ENCODE measurements at places on chromosomes 6 and 20.
A peak's percentile ranks its signal among the peaks of the same experiment; 100 is the strongest.

- DNase-seq = no peak
Observed at GRCh38 chr6:168123165-168123911, 44.3 kb upstream of the FRMD1 start.

- no peak for DNase-seq
Observed at GRCh38 chr6:10138917-10139316, 276.0 kb downstream of the TFAP2A start.

GRCh38 chr6:42251911-42252637, 34.4 kb upstream of the MRPS10 start:
- peak; percentile 35 for DNase-seq

DNA sequence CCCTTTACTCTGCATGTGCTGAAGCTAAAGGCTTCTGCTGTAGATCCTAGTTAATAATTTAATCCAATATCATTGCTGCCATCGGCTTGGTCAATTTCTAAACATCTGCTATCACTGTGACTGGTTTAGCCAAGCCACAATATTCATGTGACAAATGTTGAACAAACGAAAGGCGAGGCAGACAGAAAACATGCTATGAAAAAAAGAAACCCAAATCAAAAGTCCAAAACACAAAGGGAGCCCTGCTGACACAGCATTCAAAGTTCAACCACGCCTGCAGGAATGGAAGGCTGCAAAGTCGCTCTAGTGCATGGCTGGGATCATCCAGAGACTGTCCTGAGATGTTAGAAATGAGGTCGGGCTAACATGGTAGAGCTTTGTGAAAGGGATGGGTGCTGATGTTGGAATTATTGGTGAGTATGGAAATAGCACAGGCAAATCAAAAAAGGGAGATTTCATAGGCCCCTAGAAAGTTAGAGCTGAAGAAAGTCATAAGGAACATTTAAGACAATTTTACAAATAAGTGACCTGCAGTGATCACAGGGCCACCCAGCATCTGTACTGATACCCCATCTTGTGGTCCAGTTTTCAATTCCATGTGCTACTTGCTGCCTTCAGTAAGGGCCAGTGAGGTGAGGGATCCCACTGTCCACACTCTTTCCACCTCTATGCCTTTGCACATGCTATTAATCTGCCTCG, 8.8 kb upstream of the NHSL1 start:
- DNase-seq = no peak

- DNase-seq = no peak
Observed at GRCh38 chr6:708237-708598, 15.3 kb upstream of the EXOC2 start.

GRCh38 chr20:25084626-25085187, 2.8 kb upstream of the VSX1 start:
- DNase-seq = no peak

DNA sequence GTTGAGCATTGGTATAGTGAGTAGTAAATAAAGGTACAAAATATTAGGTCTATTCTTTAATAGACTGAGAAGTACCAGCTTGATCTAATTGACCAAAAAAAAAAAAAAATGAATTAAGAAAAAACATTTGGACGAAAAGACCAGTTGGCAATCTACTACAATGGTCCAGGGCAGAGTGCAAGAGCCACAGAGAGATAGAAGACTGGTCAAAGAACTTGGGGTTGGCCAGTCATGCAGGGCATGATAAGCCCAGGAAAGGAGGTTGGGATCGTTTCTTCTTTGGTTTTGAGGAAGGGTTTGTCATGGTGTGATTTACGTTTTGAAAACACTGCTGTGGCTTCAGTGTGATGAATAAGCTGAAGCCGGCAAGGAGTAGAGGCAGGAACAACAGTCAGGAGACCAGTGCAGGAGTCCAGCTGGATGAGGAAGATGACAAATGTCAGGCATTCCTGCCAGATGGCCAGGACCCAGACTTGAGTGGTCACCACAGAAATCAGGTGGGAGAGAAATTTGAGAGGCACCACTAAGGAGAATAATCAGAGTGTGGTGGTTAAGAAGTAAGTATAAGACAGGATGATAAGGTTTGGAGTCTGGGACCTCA, 14.0 kb downstream of the SMLR1 start:
- no peak for DNase-seq

GRCh38 chr20:5741089-5741488, 9.1 kb upstream of the SHLD1 start:
- DNase-seq = no peak

- no peak for DNase-seq
Observed at GRCh38 chr20:6784210-6784631, 16.7 kb downstream of the BMP2 start.

DNA sequence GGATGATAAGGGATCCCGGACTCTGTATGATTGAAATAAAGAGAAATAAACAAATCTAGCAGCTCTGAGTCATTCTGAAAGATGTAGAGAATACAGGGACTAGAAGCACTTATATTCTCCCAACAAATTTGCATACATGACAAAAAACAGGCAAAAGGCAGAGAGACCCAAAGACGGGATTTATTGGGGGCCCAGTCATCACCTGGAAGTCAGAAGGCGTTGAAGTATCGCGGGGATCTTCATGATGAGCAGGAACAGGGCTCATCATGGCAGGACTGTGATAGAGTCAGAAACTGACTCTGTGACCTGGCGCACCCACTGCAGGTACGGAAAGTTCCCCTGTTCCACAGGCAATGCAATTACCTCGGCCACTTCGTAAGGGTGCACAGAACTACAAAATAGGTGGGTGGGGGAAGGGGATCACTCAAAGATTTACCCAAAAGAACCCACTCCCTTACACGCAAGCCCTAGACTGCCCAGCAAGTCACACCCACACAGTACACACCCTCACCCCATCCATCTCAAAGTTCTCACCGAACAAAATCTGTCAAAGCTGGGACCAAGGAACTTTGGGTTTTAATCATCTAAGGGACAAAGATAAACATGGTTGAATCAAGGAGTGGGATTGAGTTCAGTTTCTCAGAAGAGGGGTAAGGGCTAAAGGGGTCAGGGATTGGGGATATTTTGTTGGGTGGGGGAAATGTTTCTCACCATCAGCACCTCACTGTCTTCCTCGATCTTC, 1.4 kb downstream of the CUTA start:
- DNase-seq = no peak

GRCh38 chr20:25066386-25066785, 8.4 kb upstream of the ACSS1 start:
- no peak for DNase-seq

DNA sequence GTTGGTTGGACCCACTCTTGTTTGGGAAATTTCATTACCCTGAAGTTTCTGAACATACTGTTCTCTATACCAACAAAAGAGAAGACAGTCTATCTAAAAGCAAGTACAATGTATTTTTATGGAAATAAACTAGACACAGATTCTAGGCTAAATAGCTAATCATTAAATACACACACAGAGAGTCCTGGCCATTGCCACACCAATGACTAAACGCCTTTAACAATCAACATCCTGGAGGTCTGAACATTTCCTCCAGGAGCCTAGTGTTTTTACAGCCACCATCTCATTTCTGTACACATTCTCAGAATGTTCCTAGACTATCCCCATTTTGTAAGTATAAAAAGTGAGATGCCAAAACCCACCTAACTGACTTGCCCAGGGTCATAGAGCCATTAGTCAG, 141.6 kb upstream of the RREB1 start:
- no peak for DNase-seq

DNA sequence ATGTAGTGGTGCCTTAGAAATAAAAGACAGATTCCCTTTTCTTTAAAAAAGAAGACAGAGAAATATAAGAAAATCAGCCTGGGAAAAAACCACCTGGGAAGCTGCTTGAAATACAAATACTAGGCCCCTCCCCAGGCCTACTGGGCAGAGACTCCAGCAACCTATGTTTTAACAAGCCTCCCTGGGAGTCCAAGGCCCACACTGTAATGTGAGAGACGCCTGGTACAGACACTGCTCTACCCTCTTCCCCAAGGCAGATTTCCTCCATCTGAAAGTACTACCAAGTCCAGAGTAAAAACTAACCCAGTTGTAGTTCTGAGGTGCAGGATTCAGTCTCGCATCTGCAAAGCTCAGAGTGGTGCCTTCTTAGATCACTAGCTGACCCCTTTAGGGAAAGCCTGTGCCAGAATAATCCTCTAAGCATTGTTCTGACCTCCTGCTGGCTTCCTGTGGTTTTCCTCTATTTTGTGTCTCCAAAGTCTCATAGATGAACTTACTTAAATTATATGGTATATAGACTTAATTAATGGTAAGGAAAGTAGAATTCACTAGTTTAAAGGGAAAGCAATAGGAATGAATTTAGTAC, 270.2 kb upstream of the SLC35B3 start:
- DNase-seq = no peak

- no peak for DNase-seq
Observed at GRCh38 chr20:49797344-49797615, 15.3 kb upstream of the SLC9A8 start.

GRCh38 chr6:33433544-33434191, 13.8 kb downstream of the SYNGAP1 start:
- no peak for DNase-seq

DNA sequence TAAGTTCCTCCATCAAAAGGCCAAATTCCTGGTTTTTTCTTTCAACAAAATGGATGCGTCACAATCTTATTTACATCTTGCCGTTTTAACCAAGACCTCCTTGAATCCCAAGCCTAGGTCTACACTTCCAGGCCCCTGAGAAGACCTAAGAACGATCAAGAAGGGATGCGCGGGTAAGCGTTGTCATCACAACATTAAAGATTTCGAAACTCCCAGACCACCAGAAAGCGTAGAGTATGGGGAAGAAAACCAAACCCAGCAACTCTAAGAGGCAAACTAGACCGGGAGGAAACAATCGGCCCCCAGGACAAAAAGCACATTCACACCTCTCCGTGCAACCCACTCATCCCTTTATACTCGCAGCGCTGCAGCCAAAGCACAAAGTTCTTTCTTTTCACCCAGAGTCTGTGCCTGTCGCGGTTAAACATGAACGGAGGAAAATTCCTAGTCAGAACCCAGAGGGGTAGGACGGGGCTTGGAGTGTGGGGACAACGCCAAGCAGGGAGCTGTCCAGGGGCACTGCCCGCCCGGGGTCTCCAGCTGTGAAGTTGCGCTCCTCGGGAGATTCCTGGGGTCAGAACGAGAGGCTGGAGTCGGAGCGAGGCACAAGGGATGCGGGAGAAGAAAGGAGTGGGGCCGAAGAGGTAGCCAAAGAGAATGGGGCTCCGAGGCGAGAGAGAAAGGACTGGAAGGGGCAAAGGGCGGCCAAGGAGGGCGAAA, 725 bp downstream of the OSER1 start:
- no peak for DNase-seq

DNA sequence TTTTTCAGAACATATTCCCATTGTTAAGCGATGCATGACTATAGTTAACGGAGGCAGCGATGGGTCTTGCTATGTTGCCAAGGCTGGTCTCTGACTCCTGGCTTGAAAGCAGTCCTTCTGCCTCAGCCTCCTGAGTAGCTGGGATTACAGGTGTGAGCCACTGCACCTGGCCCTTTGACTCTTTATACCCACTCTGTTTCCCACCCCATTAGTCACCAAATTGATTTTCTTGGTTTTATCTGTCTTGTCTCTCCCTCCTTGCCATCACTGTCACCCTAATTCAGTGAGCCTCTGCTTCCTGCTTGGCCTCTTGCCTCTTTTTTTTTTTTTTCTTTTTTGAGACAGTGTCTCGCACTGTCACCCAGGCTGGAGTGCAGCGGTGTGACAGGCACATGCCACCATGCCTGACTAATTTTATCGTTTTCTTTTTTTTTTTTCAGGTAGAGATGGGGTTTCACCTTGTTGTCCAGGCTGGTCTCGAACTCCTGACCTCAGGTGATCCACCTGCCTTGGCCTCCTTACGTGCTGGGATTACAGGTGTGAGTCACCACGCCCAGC, 31.3 kb downstream of the ZFAND3 start:
- no peak for DNase-seq

DNA sequence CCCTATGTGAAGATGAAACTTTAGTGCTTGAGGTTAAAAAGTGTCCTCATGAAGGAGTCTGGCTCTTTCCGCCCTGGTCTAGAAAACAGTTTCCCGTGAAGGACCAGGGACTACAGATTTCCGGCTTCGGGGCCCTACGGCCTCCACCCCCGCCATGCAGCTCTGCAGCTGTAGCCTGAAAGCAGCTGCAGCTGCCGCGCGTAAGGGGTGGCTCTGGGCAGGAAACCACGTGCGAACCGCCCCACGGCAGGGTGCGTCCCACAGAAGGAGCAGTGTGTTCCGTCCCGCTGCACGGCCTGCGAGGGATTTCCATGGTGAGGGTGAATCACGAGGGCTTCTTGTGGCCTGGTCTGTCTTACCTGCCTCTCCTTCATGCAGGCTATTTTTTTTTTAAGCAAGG, 117.0 kb downstream of the ERMARD start:
- DNase-seq = no peak

- DNase-seq = peak; percentile 58
Observed at GRCh38 chr6:167827583-167828324, 1.0 kb downstream of the AFDN start.

GRCh38 chr20:10219993-10220750, 1.5 kb downstream of the SNAP25 start:
- no peak for DNase-seq

- DNase-seq = no peak
Observed at GRCh38 chr6:132592855-132593254, 3.3 kb upstream of the TAAR5 start.

- no peak for DNase-seq
Observed at GRCh38 chr6:18609715-18610114, 222.6 kb downstream of the RNF144B start.

DNA sequence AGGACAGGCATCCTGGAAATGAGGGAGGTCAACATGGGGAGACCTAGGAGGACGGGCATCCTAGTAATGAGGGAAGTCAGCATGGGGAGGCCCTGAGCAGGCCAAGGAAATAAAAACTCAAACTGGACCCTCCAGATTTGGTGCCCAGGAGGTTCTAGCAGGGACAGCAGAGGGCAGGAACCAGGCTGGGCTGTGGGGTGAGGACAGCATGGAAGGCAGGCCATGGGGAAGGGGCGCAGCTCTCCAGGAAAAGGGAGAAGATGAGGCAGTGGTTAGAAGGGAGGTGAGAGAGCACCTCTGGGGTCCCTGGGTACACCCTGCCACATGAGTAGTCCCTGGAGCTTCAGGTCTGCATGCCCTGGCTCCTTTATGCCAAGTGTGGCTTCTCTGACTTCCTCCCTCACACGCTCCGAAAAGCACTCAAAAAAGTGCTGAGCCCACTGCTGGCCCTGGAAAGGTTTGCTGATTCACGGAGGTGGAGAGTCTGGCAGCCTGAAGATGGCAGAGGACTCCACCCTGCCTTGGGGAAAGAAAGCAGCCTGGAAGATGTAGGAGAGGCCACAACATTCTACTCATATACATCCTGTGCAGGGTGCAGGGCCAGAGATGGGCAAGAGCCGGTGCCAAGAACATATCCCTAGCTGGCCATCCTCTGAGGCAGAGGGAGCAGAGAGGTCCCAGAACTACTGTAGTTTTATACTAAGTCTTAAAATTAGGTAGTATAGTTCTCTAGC, 154.9 kb downstream of the MRPL14 start:
- DNase-seq = no peak

DNA sequence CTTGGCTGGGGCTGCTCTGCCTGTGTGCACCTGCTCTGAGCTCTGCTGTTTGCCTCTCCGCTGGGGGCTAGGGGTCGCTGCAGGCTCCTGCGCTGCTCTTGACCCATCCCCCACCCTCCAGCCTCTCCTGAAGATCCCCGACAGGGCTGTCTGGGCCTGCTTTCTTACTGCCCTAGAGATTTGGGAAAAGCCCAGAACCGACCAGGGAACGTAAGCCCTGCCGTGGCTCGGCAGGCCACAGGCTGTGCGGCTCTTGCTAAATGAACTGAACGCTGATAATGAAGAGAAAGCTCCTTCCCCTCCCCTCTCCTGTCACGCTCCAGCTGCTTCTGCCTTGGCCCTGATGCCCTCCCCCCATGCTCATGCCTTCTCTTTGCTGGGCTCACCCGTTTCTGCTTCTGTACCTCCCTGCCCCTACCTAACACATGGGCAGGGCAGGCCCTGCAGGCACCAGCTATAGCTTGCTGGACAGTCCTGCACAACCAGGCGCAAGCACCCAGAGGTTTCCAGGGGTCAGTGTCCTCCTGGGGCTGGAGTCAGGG, 32.0 kb upstream of the PCMTD2 start:
- peak; percentile 70 for DNase-seq
